ENCODE measurements at places on chromosomes 11 and 22.

DNA sequence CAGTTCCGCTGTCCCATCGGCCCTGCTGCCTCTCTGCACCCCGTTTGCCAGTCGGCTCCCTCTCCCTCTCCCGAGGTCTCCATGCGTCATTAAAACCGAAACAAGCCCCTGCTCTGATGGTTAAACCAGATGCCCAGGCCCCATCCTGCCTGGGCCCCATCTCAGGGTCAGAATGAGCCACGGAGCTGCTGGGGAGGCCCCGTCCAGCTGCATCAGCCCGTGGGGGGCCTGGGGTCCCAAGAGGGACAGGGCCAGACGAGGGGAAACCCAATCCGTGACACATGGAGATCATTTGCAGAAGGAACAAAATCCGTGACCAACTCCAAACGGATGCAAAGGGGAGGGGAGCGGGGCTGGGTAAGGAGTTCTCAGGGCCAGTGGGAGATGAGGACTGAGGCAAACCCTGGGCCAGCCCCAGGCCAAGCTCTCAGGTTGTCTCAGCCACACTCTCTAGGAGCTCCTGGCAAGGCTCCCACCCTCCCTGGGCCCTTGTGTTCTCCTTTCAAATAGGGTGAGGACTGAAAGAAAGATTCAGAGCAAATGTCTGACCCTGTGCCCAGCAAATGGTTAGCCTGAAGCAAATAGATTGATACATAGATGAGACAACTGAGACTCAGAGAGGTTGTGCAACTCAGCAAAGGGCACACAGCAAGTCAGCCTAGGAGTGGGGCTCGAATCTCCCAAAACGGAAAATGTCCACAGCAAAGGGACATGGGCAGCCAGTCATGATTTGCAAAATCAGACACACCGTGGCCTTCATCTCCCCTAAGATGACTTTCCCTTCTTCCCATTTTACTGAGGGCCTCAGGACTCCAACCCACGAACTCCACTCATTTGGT is 162.1 kb downstream of the MN1 start:
- no peak for DNase-seq

GRCh38 chr11:61765550-61766253 is 13.3 kb downstream of the MYRF start:
- no peak for DNase-seq

- peak; percentile 83 for DNase-seq
These were observed 13.6 kb upstream of the MUC2 start for GRCh38 chr11:1060852-1061616.

DNA sequence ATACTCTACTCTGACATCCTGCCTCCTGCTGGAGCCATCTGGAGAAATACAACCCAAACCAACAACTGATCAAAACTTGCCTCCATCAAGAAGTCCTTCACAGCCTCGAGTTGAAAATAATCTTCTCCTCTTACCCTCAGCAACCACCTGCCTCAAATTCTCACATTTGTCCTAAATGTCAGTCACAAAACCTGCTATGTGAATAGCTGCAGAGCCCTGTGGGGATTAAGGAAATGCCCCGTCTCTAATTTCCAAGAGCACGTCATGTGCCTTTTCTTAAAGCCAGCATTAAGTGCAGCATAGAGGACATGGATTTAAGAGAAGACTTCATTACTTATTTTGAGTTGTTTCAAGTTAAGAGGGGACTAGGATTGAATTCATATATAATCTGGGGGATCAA is 105.9 kb downstream of the TRPC6 start:
- DNase-seq = no peak

- DNase-seq = no peak
These were observed 759 bp downstream of the DESI1 start for GRCh38 chr22:41619979-41620588.

GRCh38 chr11:46896719-46897406 is 21.5 kb downstream of the LRP4 start:
- peak; percentile 31 for DNase-seq

GRCh38 chr11:26974069-26974783 is 19.7 kb upstream of the FIBIN start:
- DNase-seq = no peak

GRCh38 chr22:19903031-19903430 is 38.5 kb upstream of the COMT start:
- no peak for DNase-seq

- DNase-seq = no peak
These were observed 33.1 kb downstream of the CEP295 start for GRCh38 chr11:93694557-93694956.

- DNase-seq = no peak
These were observed 39.1 kb downstream of the BRSK2 start for GRCh38 chr11:1428762-1429316.

DNA sequence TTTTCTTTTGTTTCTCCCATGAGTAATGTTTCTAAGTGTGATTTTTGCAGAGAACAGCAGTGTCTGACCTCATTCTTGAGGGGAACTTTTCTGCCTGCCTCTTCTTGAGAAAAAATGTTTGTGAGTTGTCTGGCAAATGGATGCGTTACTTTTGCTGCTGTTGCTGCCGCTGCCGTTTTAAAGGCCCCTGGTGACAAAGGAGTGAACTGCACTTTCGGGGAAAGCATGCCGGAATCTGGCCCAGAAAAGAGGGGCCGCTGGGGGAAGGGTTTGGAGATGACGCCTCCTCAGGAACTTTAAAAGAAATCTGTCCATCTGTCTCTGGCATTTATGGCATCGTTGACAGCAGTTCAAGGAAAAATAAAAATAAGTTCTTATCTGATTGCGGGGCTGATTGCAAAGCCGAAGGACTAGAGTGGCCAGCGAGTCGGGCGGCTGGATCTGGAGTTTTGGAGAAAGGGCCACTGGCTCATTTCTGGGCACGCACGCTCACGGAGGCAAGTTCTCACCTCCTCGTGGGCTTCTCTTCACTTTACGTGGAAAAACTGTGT is 16.5 kb downstream of the ZBTB16 start:
- DNase-seq = peak; percentile 44

- no peak for DNase-seq
These were observed 8.8 kb upstream of the CASTOR1 start for GRCh38 chr22:30297991-30298701.

- DNase-seq = no peak
These were observed 3.7 kb upstream of the APLNR start for GRCh38 chr11:57240757-57241156.

DNA sequence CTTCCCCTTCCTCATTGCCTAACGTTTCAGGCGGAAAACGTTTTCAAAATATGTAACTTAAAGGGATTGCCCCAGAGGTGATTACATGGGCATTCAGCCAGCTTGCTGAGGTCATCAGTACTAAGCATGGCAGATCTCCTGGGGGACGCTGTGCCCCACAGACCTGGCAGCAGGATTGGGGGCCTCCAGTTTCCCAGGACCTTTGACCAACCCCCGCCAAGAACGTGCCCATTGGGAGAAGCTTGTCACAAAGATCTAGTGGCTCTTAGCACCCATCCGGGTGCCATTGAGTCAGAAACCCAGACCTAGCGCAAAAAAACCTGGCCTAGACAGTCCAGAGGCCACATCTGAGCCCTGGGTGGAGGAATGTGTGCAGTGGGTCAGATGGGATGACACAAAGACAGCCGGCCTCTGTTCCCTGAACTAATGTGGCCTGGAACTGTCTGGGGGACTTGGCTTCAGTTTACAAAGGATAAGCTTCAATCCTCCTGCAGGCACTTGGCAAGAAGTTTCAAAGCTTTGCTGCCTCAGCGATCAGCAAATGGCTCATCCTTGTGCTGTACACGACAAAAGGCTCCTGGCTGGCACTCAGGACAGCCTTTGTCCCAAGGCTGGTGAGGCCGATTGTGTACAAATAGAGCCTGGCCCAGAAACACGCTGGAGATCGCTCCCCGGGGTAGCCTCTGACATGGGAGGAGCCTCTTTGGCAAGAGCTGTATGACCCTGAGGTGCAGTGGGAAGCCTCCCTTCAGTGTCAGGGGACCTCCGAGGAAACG is 9.5 kb downstream of the C1QTNF6 start:
- DNase-seq = no peak

GRCh38 chr11:115599125-115599524 is 94.9 kb upstream of the CADM1 start:
- no peak for DNase-seq

GRCh38 chr11:112241486-112241885 is 15.3 kb downstream of the PTS start:
- DNase-seq = peak; percentile 55

GRCh38 chr11:26088391-26088790 is 243.5 kb upstream of the ANO3 start:
- DNase-seq = no peak

DNA sequence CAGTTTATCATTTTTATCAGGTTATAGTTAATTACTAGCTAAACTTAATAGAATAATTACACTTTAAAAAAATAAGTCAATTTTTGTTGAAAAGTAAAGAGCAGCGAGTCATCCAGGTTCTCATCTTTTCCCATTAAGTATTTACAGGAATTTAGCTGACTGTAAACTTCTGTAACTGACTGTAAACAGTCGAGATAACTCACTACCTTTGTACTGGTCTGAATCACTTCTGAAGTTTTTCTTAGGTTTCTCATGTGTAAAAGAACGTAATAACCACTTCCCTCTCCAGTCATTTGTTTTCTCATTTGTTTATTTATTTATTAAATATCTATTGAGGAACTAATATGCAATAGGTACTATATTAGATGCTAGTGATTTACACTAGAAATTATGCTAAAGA is 270.8 kb downstream of the DYNC2H1 start:
- DNase-seq = no peak

DNA sequence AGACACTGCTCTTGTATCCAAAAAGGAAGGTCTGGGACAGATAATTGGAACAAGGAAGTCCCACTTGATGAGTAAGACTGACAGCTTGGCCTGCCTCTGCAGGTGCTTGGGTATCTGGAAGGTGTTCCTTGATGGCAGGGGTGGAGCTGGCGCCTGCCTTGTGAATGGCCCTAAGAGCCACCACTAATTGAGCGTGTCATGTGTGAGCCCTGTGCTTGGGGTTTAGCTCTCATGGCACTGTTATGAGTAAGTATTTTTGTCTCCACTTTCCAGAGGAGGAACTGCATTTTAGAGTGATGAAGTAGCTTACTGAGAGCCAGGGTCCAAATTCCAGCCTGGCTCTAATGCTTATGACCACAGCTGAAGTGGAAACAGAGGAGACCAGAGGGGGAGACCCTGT is 71.2 kb upstream of the NECTIN1 start:
- DNase-seq = no peak

DNA sequence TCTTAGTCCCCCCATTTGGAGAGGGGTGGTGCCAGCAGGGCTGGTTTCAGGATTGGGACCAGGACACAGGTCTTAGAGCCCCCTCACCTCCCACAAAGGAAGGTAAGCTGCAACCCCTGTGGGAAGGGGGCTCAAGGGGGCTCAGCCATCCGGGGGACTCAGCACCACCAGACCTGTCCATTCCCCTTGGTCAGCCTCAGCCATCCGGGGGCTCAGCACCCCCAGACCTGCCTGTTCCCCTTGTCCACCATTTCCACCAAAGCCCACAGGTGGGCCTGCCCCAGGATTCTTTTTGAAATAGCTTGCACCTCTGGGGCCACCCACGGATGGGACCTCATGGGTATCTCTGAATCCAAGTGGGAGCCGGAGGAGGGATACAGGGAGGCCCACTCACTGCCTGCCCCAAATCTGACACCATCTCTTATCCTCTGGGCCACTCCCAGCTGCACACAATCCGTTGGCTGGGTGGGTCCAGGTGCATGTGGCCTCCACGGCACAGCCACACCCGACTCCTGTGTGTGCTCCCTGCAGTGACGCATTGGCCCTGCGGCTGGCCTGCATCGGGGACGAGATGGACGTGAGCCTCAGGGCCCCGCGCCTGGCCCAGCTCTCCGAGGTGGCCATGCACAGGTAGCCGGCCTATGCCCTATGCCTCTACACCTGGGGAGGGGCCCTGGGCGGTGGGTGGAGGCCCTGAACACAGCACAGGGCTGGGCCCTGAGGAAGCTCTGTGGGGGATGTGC is 15.9 kb downstream of the MCAT start:
- no peak for DNase-seq

DNA sequence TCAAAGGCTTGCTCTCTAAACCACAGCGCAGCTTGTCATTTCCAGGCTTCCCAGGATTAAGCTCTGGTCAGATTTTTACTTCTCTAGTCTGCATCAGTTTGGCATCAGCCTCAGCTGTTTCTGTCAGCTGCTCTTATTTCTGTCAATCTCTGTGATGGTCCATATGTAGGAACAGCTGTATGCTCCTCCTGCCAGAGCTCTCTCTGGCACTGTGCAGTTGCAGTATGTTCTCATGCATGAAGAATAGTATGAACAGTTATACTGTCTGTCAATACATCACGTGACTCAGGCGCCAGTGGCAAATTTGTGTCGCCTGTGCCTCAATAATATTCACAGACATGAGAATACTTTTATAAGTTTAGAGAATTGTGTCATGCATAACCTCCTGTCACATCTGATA is 6.7 kb downstream of the OR6M1 start:
- DNase-seq = no peak

DNA sequence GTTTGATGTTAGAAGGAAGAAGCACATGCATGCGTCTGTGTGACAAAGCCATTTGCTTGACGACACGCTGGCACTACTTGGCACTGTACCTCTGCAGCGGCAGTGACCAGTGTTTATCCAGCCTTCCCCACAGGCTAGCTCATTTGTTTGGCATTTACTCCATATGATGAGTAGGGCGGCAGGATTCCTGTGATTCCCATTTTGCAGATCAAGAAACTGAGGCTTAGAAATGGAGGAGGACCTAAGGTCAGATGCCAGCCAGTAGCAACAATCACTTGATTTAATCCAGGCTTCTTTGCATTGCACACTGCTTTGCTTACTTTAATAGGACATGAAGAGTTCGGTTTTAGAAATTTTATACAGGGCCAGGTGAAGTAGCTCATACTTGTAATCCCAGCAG is 45.0 kb downstream of the TBC1D22A start:
- no peak for DNase-seq

- DNase-seq = no peak
These were observed 3.8 kb upstream of the TMEM123 start for GRCh38 chr11:102456381-102456780.

DNA sequence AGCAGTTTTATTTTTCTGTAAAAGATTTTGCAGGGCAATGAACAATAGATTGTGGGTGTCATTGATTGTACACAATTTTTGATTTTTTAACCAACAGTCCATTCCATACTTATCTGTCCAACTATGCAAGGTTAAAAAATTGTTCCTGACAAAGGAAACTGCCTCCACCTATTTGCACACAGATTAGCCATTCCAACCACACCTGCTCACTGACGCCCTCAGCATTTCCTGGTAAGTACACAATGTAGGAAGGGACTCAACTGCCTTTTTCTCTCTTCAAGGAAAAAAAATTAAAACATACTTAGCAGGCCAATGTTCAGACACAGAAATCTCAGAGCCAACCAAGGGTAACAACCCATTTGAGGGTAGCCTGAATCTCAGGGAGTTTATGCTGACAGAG is 4.3 kb upstream of the FUT4 start:
- no peak for DNase-seq

DNA sequence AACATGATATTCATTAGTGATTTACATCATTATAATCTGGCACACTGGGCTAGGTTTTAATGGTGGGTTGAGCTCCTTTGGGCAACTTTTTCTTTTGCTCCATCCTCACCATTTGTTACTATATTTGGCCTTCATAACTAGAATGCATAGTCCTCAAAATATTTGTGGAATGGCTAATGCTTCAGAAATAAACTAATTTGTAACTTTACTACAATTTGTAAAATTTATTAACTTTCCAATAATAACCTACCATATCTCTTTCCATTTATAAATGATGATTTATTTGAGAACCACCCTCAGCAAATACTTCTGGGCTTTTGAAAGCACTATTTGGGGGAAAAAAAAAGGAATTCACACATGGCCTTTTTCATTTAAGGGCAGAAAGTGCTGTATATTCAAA is 79.7 kb downstream of the LARGE2 start:
- no peak for DNase-seq

- DNase-seq = no peak
These were observed 1.9 kb downstream of the MMP8 start for GRCh38 chr11:102722821-102723220.

GRCh38 chr11:34344410-34344767 is 13.4 kb downstream of the ABTB2 start:
- no peak for DNase-seq

All from brain microvascular endothelial cell (primary cell).